ENCODE measurements at places on chromosomes 5 and 9.

DNA sequence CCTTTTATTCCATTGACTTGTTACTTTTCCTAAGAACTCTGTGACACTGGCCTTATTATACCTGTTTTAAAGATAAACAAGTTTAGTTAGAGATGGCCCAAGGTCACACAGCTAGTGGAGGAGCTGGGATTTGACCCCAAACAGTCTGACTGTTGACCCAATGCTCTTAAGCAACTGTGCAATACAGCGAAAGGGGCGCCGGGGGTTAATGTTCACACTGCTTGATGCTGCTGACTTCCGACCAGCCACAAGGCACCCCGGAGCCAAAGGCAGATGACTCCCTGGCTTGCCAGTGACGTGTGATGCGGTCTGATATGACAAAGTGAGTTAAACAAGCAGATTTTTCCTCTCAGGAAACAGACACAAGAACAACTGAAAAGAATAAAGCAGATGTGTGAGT is 23.9 kb downstream of the PIK3R1 start:
- DNase-seq = peak; percentile 8

DNA sequence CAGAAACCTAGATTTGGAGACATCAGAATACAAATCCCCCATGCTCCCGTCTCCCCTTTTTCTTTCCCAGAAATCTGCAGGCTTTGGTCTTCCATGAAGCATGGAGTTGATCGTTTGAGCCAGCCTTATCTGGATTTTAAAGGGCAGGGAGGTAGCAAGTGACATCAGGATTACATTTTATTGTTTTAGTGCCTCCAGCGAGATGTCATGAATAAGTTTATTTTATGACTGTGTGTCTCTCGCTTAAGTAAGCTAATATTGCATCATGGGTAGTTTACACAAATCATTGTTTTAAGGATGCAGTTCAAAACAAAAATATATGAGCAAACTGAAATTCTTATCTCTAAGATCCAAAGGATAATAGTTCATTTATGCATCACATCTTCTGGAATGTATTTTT is 50.7 kb upstream of the TNFSF8 start:
- no peak for DNase-seq

GRCh38 chr9:90432951-90433350 is 209.7 kb downstream of the DIRAS2 start:
- no peak for DNase-seq

DNA sequence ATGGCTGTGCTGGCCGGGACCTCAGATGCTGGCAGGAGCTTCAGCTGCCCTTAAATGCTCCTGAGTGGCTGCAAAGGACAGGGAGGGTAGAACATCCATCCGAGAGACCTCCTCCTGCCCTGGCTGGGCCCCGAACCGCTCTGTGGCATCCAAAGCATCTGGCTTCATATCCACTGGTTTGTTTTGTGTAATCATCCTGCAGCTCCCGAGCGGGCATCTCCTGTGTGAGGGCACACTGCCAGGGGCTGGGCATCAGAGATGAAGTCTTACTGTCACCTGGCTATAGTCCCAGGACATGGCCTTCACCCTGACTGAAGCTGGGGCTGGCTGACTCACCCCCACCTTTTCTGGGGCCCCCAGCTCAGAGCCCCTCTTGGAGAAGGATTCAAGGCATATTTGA is 18.5 kb upstream of the NTNG2 start:
- DNase-seq = no peak

DNA sequence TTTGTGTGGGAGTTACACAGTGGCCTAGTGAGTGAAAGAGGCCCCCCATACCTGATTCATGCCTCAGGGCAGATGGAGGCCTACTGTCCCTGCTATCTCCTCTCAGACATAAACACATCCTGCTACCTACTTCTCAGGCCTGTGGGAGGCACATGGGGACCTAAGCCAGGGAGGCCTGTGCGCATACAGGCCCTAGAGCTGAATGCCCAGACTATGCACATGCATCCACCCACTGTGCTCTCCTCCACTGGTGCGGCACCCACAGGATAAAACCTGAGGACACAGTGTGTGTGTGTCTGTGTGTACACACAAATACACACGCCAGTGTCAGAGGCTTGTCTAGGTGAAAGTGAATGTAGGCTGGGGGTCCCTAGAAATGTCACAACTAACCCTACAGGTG is 1.4 kb downstream of the PAX5 start:
- no peak for DNase-seq

DNA sequence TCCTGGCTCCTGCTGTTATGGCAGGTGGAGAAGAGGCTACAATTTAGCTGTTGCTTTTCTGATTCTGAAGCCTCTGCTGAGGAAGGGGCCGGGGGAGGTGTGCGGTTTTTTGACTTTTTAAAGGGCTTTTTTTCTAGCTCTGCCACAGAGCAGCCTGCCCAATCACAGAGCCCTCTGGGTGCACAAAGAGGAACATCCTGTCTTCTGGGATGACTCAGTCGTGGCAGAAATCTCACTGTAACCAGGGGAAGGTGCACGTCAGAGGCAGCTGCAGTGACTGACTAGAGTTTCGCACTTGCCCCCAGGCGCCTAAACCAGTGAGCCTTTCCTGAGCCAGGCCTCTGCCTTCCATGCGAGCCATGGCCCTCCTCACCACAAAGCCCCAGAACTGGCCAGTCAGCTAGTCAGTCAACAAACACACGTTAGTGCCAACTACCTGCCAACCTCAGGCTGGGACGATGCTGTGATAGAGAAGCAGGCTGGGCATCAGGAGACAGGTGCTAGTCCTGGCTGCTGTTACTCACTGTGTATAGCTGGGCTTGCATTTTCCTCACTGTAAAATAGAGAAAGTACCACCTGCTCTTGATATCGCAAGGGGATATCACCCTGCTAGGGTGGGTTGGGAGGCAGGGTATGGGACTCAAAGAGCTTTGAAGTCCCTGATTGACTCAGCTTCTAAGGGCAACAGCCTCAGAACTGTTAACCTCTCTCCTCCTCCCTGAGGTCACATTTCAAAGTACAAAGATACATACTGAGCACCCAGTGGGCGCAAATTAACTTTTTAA is 2.2 kb downstream of the AKNA start:
- DNase-seq = no peak

DNA sequence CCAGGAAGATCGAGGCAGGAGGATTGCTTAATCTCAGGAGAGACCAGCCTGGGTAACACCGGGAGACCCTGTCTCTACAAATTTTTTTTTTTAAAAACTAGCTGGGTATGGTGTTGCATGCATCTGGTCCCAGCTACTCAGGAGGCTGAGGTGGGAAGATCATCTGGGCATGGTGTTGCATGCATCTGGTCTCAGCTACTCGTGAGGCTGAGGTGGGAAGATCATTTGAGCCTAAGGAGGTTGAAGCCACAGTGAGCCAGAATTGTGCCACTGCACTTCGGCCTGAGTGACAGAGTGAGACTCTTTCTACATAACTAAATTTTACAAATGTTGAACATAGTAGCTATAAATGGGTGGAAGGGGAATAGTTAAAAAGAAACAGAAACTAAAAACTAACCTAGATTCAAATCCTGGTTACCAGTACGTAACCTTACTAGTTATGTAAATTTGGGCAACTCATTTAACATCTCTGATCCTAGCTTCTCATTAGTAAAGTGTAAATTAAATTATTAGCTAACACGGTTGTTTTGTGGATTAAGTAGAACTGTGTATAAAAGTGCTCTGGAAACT is 41.7 kb downstream of the TMEM161B start:
- no peak for DNase-seq

- no peak for DNase-seq
Measured at GRCh38 chr5:149682532-149683075, 47.5 kb upstream of the PPARGC1B start.

- DNase-seq = no peak
Measured at GRCh38 chr9:34197756-34198711, 19.2 kb downstream of the UBAP1 start.

GRCh38 chr5:172901788-172902496 is 57.3 kb upstream of the RPL26L1 start:
- DNase-seq = no peak

DNA sequence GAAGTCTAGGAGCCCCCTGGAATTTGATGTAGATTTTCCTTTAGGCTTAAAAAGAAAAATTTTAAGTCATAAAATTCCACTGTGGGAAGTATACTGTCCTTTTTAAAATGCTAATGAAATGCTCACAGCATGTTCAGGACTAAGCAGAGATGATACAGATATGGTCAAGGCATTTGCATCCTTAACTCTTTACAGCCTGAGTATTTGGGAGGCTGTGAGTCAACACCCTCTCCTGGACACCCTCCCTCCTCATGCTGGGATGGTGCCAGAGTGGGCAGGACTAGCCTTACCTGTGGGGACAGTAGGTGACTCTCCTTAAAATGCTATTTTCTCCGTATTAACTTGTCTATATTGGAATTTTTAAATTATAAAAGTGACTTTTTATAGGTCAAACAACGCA is 197.4 kb upstream of the ELL2 start:
- no peak for DNase-seq

DNA sequence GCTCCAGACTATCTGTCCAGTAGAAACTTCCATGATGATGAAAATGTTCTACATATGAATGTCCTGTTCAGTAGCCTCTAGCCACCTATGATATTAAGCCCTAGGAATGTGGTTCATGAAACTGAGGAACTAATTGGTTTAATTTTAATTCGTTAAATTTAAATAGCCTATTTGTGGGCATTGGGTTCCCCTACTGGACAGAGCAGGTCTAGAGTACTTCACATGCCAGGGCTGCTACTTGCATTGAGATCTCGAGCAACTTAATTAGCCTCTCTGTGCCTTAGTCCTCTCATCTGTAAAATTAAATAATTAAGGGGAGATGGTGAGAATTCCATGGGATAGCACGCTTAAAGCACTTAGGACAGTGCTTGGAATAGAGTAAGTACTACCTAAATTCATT is 160.0 kb downstream of the PAPPA start:
- no peak for DNase-seq

DNA sequence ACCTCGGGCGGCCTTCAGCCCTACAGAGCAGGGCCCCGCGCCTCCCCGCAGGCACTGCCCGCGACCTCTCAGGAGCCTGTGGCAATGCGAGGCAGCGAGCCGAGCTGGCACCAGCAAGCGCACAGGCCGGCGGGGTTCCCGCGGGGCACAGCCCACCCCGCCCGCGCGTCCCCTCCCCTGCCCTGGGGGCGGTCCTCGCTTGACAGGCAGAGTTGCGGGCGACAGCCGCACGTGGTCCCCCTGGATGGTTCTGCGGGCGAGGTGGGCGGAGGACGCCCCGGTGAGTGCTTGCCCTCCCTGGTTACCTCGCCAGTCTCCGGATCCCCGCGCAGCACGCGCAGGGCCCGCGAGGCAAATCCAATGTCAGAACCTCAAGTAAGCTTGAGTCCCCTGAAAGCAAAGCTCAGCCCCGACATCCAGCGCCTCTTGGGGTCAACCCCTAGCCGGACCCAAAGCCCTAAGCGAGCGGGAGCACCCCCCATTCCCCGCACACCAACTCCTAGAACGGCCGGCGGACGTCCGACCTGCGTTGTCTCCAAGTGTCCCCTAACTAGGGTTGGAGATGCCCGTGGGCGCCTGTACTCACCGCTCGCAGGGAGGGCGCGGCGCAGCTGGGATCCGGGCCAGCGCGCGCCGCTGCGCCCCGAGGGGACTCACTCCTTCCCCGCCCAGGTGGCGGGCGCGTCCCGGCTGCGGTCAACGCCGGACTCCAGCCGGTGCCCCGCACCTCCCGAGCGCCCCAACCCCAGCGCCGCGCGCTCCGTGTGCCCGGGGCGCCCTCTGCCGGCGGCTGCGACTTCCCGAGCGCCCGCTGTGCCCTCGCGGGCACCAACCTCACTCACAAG is at the start of gene DRD1:
Gene DRD1, minus strand, starts transcription at position 123 of the 845 bp plus-strand sequence. CDS start 1,083 bp downstream, outside the sequence.
- DNase-seq = no peak

- peak; percentile 40 for DNase-seq
Measured at GRCh38 chr5:56637321-56637920, 177.9 kb upstream of the MAP3K1 start.

DNA sequence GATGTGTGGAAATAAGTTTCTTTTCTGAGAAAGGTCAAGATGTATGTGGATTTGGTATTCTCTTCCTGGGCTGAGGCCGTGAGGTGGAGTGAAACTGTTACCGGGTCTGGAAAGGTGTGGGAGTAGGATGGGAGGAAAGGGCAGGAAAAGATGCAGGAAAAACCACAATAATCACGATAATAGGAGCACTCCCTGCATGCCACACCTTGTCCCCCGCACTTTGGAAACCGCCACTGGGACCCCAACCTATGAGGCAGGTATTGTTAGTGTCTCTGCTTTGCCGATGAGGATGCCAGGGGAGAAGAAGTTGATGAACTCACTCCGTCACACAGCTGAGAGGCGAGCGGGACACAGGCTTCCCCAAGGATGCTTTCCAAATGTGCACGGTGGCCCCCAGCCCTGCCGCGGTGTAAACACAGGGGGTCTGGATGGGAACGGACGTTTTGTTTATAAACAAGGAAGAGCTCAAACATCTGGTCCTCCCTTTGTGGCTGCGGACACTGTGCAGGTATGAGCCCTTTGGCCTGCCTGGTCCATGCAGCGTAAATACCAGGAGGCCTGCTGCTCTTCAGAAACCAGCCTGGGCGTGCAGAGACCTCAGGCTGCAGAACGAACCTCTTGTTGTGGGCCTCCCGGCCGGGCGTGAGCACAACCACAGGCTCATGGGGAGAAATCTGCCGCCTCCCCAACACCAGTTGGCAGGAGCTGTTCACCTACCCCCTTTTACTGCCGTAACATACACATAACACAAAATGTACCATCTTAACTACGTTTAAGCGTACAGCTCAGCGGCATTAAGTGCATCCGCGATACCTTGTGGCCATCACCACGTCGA is 126.7 kb downstream of the COL23A1 start:
- no peak for DNase-seq

DNA sequence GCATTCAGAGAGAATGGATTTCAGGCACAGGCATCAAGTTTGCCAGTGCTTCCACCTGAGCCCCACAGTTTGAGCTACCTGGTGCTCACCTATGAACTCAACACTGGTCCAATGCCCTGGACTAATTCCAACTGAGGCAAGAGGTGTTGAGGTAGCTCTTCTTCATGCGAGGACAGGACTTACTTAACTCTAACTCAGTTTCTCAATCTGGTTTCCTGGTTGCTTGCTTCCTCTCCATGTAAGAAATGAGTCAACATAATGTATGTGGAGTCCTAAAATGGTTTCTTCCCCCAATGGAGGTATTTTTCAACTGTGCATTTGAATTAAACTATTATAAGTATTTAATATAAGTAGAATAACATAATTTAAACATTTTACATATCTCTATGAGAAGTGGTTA is 523.6 kb upstream of the DAB2 start:
- no peak for DNase-seq

DNA sequence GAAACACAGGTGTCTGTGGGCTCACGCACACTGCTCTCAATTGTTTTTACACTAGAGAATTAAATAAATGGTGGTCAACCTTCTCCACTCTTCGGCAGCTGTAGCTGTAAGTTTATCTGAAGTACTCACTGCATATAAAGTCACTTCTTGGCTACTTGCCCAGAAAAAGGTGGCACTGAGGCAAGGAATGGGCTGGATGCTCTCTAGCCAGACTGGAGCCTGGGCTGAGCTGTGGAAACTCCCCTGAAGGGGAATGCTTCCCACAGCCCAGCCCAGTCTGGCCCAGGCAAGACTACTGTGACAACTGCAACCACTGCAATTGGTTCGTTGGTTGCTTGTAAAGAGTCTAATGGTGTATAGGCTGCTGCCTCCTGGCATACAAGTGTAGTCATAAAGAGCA is 4.5 kb downstream of the LEAP2 start:
- DNase-seq = no peak

All from NCI-H1092 treated with DMSO at 0.1 percent for 48 hours (cell line).